H1 (cell line): ENCODE measurements at places on chromosomes 7 and 10. TPM values are rescaled to one million over a fixed set of nuclear protein-coding genes. Genes with fewer than 3 reads are reported as not detected.

SMKR1 gene
- total RNA-seq, result 0.39 and 1.2 TPM in 2 replicates

AKR1C8 gene
- total RNA-seq, result not detected in 2 replicates

ADGRA1 gene
- 0.08 and 0.17 TPM in 2 replicates for total RNA-seq

GIMAP4 gene
- total RNA-seq, result 0.22 TPM in 1 of 2 replicates, not detected in the other

GDF10 gene
- total RNA-seq, result 0.19 and 0.25 TPM in 2 replicates

PCBD1 gene
- 46.5 and 46.9 TPM in 2 replicates for total RNA-seq

MAPK8 gene
- 70.7 and 71.3 TPM in 2 replicates for total RNA-seq

MRLN gene
- not detected in 2 replicates for total RNA-seq

GET4 gene
- total RNA-seq, result 52.1 and 56.7 TPM in 2 replicates

UCN3 gene
- total RNA-seq, result not detected in 2 replicates

ADCYAP1R1 gene
- 13.7 and 14.6 TPM in 2 replicates for total RNA-seq

SPDYE16 gene
- not detected in 2 replicates for total RNA-seq

ETV1 gene
- 87.5 and 91.2 TPM in 2 replicates for total RNA-seq

NRCAM gene
- total RNA-seq, result 3.8 and 4.3 TPM in 2 replicates

TMEM236 gene
- total RNA-seq, result 0.07 and 0.11 TPM in 2 replicates

PVRIG gene
- not detected in 2 replicates for total RNA-seq

FXYD4 gene
- not detected in 2 replicates for total RNA-seq

MINPP1 gene
- total RNA-seq, result 26.1 and 27.2 TPM in 2 replicates

STEAP2 gene
- 17.4 and 18.4 TPM in 2 replicates for total RNA-seq

CRHR2 gene
- total RNA-seq, result 0.19 and 0.37 TPM in 2 replicates

ERVW-1 gene
- total RNA-seq, result not detected in 2 replicates

HYAL4 gene
- not detected in 2 replicates for total RNA-seq
